Prostate gland (tissue), 2 donors: ENCODE measurements at places on chromosomes 6 and 20. TPM values are rescaled to one million over a fixed set of nuclear protein-coding genes. Genes with fewer than 3 reads are reported as not detected.

MYT1 gene
- 0.27 TPM for total RNA-seq

- peaks cover 3% of the 10 kb centered on the region for H3K4me1 ChIP-seq
- H3K36me3 ChIP-seq = no peaks in the 10 kb centered on the region
- no peak overlapping the region for H3K27ac ChIP-seq
- no peak overlapping the region for H3K4me3 ChIP-seq
- no peak for DNase-seq
- H3K27me3 ChIP-seq = no peaks in the 10 kb centered on the region
Observed at GRCh38 chr20:38499366-38499765, 26.7 kb downstream of the RALGAPB start.

OTOR gene
- not detected for total RNA-seq

DNA sequence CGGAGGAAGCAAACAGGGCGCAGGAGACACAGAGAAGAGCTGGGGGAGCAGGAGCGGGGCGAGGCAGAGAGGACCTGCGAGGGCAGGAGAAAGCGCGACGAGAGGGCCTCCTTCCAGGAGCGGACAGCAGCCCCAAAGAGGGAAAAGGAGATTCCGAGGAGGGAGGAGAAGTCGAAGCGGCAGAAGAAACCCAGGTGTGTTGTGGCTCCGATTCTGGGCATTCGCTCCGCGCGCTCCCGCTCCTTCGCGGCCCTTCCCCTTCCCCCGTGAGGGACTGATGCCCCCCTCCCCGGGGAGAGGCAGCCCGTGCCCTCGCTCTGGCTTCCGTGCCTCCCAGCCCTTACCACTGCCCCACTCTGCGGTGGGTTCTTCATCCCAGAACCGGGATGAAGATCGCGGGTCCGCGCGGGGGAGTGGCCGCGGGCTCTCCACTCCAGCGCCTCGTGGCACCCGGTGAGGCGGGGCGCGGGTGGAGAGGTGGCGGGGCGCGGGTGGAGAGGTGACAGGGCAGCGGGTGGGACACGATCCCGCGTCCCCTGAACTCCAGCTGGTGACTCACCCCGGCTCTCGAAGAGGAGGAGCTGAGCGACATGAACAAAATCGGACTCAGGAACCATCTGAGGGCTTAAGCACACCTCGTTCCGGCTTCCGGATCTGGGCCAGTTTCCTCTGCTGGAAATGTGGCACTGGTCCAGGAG lies 22.4 kb downstream of the TMC2 start:
- no peak overlapping the region for H3K27ac ChIP-seq
- peak overlapping the region; percentile 27 for H3K4me3 ChIP-seq
- no peak for DNase-seq
- H3K27me3 ChIP-seq = peaks cover 4% of the 10 kb centered on the region
- H3K4me1 ChIP-seq = no peaks in the 10 kb centered on the region

GRCh38 chr20:38131588-38132121 lies 33.4 kb downstream of the TGM2 start:
- H3K36me3 ChIP-seq = peaks cover 5% of the 10 kb centered on the region
- no peak for DNase-seq
- no peak overlapping the region for H3K27ac ChIP-seq
- no peaks in the 10 kb centered on the region for H3K4me1 ChIP-seq

TP53TG5 gene
- total RNA-seq = 0.51 TPM
